NCI-H187 (cell line): ENCODE measurements at places on chromosomes 16 and 17.

GRCh38 chr17:29495011-29495410, 71.8 kb downstream of the ABHD15 start:
- no peak for DNase-seq

DNA sequence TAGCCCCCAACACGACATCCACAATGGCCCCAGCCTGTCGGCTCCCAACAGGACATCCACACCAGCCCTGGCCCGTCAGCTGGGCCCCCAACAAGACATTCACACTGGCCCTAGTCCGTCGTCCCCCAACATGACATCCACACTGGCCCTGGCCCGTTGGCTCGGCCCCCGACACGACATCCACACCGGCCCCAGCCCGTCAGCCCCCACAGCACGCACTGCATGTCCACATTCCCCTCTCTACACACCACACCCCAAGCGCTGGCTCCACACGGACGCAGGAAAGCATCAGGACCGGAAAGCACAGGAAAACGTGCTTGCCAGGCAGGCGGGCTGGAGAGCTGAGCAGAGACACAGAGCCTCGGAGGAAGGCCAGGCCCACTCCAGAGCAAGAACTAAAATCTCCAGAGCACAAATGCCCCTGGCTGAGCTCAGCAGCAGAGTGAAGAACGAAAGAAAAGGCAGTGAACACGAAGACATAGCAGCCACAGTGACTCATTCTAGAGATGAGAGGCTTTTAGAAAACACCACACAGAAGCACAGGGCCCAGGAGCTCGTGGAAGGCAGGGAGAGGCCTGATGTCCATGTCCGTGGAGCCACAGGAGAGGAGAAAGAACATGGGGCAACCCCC, 50.6 kb downstream of the LMF1 start:
- DNase-seq, result no peak

DNA sequence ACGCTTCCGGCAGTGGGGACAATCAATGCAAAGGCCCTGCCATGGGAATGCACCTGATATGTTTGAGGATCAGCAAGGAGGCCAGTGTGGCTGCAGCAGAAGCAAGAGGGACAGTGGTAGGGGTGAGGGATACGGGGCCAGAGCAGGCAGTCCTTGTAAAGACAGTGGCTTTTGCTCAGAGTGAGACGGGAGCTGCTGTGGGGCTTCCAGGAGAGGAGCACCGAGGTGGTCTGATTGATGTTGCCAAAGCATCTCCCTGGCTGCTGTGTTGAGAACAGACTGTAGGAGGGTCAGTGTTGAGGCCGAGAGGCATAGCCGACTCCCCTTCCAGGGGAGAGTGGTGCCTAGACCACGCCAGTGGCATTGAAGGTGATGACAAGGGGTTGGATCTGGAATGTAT, 11.4 kb upstream of the SPNS2 start:
- no peak for DNase-seq

DNA sequence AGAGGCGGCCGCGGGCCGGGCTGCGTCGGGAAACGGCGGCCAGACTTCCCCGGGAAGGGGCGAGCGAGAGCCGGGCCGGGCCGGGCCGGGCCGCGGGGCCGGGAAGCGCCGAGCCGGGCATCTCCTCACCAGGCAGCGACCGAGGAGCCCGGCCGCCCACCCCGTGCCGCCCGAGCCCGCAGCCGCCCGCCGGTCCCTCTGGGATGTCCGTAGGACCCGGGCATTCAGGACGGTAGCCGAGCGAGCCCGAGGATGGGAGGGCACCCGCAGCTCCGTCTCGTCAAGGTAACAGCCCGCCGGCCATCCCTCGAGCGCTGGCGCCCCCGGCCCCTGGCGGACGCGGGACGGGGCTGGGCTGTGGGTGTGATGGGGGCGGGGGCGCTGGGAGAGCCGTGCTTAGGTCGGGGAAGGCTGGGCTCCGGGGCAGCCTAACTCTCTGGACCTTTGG, at the start of gene CRHR1:
Gene CRHR1 (plus strand): TSS at position 28 of the 448 bp plus-strand sequence. CDS start 225 bp downstream, at position 253.
- no peak for DNase-seq

GRCh38 chr16:72945611-72946010, 102.3 kb downstream of the ZFHX3 start:
- no peak for DNase-seq

DNA sequence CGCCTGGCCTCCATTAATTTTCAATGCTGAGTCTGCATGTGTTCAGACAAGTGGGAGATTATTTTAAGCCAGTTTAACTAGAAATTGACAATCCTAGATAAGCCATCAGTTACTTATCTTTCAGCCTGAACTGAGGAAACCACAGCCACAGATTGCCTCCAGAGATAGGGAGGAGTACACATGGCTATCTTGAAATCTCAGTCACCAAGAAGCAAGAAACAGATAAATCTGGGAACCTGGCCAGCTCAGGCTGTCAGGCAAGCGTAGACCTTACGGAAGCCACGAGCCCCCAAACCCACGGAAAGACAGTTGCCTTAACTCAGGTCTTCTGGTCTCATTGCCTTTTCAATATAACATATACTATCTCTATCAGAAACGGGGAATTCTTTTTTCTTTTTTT, 2.0 kb upstream of the GLG1 start:
- no peak for DNase-seq

DNA sequence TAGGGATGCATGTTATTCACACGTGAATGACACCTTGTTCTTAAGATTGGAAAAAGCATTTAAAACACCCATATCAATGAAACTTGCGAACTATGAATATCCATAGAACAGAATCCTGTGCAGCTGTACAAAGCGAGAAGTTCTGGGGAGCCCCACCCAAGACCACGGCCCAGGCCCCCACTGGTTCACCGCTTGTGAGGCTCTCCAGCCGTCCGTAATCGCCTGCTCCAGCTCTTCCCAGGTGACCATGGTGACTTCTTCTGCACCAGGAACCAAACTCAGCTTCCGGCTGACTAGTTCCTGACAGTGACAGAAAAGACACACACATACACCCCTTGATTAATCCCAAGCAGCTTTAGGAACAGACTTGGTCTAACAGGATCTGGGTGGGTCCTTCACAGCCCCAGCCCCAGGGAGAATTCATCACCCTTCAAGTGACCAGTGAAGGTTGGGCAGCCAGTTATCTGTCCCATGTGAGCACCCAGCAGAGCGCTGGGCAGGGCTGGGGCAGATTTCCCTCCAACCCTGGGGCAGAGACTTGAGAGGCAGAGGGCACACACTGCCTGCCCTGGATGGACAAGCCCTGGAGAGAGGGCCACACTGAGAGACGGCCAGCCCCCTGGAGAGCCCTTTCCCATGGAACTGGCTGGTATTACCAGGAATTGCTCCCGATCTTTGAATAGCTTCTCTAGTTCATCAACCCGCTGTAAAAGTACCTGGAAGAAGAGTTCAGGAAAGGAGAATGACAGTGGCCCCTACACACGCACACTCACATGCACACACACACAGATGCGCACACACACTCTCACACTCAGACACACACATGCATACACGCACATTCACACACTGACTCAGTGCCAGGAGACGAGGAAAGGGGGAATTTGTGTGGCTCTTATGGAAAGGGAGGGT, 3.6 kb downstream of the QRICH2 start:
- no peak for DNase-seq

GRCh38 chr17:53134548-53134947, 688.2 kb upstream of the KIF2B start:
- no peak for DNase-seq
